ENCODE measurements at places on chromosomes 11 and 22.
A peak's percentile ranks its signal among the peaks of the same experiment; 100 is the strongest.

DNA sequence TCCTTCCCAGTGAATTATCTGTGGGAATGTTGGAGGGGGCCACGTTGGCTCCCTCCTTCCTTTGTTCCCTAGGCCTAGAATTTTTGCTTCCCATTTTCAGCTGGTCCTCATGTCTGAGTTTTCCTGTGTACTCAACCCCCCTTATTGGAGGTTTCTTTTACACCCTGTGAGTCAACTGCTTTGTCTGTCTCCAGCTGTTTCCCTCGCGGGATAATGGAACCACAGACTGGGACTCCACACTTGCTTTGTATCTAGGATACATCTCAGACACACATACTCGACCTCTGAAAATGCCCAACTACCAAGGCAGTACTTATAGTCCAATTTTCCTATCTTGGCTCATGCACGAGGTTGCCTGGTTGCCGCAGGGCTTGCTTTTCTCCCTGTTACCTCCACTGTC lies 352.7 kb upstream of the MPPED2 start:
- H3K36me3 ChIP-seq = no peaks in the 10 kb centered on the region
- DNase-seq = no peak
- H3K4me3 ChIP-seq = no peak overlapping the region
- H3K27me3 ChIP-seq = no peaks in the 10 kb centered on the region

DNA sequence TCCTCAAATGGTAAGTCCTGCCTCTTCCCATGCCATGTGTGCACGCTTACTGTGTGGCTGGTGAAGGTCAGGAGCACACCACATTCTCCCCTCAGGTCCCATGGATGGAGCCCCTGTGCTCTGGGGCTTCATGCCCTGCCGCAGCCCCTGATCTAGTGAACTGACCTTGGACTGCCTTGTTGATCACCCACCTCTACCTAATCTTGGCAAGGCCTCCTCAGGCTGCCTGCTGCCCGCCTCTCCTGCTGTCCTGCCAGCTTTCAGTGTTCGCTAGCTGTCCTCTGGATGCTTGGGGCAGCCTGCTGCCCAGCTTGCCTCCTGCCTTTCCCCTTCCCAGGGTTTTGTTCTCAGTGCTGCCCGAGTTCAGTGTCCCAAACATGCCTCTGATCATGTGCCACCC lies 38.1 kb downstream of the CABIN1 start:
- H3K27ac ChIP-seq = no peak overlapping the region
- H3K4me3 ChIP-seq = no peak overlapping the region
- H3K36me3 ChIP-seq = peaks cover 53% of the 10 kb centered on the region

DNA sequence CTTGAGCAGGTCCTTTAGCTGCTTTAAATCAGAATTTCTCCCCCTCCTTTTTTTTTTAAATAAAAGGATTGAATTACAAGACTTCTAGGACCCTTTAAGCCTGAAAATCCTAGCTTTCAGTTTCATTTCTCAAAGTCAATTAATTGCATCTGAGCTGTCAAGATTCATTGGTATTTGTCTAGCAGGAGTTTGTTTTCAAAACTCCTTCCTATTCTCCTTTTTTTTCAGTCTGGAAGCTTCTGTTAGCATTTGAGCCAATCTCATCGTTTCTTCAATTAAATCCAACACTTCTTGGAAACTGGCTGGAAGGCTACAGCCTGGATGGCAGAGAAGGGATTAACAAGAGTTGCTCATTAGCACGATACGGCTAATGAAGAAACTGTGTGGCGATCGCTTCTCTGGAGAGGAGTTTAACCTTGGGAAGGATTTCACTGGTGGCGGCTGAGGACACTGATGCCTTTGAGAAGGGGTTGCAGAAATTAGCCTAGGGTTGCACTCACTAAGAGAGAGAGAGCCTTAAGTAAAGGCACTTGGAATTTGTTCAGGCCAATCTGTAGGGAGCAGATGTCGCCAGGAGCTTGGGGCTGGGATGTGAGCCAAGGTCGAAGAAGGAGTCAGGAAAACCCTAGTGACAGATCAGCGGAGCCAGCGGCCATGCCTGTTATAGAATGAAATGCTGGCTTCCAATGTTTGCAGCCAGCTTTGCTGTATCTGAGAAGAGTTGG lies 43.8 kb upstream of the API5 start:
- peaks cover 2% of the 10 kb centered on the region for H3K27me3 ChIP-seq
- H3K36me3 ChIP-seq = no peaks in the 10 kb centered on the region
- H3K4me1 ChIP-seq = no peaks in the 10 kb centered on the region
- no peak overlapping the region for H3K27ac ChIP-seq

DNA sequence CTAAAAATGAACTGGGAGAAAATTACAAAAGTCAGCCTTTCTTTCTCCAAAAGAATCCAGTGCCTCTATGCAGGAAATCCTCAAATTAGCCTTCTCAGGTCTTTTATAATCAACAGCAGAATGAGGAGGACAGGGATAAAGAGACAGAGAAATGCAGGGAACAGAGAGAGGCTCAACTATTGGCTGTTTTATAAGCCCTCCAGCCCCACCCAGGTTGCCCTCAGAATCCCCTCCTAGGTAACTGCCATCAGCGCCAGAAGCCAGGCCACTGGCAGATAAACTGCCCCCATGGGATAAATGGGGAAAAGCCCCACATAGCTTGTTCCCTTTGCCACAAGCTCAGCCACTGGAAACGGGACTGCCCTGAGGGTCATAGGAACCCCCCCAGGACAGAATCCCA lies 10.9 kb upstream of the HMOX1 start:
- 0 out of 2 replicates have a peak, but pooled peaks cover 4% of the 10 kb centered on the region for H3K27me3 ChIP-seq
- no peak for DNase-seq
- no peaks in the 10 kb centered on the region for H3K36me3 ChIP-seq
- H3K27ac ChIP-seq = peak overlapping the region; percentile 91
- H3K4me3 ChIP-seq = no peak overlapping the region
- H3K4me1 ChIP-seq = peaks cover 52% of the 10 kb centered on the region

- H3K36me3 ChIP-seq = no peaks in the 10 kb centered on the region
- peaks cover 25% of the 10 kb centered on the region for H3K4me1 ChIP-seq
- peaks cover 7% of the 10 kb centered on the region for H3K27me3 ChIP-seq
- H3K27ac ChIP-seq = peak overlapping the region; percentile 87
- peak overlapping the region; percentile 63 for H3K4me3 ChIP-seq
Observed at GRCh38 chr22:39493759-39494158, 8.3 kb upstream of the MIEF1 start.

- peak overlapping the region; percentile 30 for H3K4me3 ChIP-seq
- peak overlapping the region; percentile 79 for H3K27ac ChIP-seq
- DNase-seq = peak; percentile 78
- H3K4me1 ChIP-seq = peaks cover 42% of the 10 kb centered on the region
Observed at GRCh38 chr11:119361056-119361787, 14.7 kb upstream of the MFRP start.

DNA sequence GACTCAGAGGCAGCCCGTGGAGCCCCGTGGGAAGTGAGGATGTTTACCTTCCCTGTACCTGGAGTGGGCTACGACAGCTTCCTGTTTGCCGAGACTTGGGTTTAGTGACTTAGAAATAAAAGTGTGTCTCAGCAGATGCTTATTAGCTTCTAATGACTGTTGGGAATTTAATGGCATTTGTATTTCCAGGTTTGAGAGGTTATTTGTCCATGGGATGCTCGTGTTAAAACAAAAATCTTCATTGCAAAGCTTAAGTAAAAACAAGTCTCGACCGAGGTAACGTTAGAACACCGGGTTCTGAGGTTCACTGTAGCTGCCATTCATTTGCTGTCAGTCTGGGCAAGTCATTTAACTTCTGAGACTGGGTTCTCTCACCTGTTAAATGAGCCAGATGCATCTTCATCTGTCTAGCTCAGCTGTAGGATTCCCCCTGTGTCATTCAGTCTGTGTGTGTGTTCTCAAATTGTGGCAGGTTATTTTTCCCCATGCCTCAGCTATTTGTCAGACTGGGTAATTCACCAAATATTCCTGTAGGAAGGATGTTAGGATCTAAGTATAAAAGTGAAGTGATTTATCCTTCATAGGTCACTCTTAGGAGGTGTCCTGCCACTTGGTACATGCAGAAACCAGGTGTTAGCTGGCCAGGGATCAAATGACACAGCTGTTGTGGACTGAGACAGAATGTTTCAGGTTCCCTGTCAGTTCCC lies 791 bp downstream of the EI24 start:
- peaks cover 11% of the 10 kb centered on the region for H3K36me3 ChIP-seq
- peaks cover 2% of the 10 kb centered on the region for H3K27me3 ChIP-seq
- H3K4me3 ChIP-seq = peak overlapping the region; percentile 94
- peak overlapping the region; percentile 85 for H3K27ac ChIP-seq
- peaks cover 21% of the 10 kb centered on the region for H3K4me1 ChIP-seq

GRCh38 chr11:1450949-1451710 lies 35.4 kb downstream of the MOB2 start:
- DNase-seq = no peak
- H3K4me3 ChIP-seq = no peak overlapping the region
- no peaks in the 10 kb centered on the region for H3K4me1 ChIP-seq
- no peak overlapping the region for H3K27ac ChIP-seq
- H3K36me3 ChIP-seq = no peaks in the 10 kb centered on the region

GRCh38 chr22:46425016-46425415 lies 89.5 kb downstream of the TRMU start:
- peaks cover 10% of the 10 kb centered on the region for H3K27me3 ChIP-seq
- H3K4me1 ChIP-seq = peaks cover 10% of the 10 kb centered on the region
- H3K27ac ChIP-seq = no peak overlapping the region
- peak; percentile 73 for DNase-seq

DNA sequence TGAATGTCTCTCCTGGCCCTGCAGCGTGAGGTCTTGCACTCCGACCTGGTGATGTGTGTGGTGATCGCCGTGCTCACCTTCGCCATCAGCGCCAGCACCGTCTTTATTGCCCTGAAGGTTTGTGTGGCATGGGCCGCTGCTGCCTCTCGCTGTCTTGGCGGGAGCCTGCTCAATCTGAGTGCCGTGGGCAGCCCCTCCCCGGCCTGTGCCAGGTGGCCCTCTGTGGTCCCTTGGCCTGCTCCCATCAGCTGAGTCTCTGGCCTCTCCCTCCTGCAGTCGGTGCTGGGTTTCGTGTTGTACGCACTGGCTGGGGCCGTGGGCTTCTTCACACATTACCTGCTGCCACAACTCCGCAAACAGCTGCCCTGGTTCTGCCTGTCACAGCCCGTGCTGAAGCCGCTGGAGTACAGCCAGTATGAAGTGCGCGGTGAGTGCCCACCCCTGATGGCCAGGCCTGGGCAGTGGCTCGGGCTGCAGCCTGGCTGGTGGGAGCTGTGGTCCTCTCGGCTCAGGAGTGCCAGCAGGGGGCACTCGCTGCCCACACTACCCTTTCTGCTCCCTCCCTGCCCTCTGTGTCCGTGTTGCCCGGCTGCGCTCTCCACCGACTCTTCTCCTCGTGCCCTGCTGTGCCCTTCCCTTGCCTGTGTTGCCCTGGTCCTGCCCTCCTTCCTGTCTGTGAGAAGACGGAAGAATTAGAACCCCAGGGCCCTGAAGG lies 10.2 kb downstream of the PCNX3 start:
- peaks cover 4% of the 10 kb centered on the region for H3K36me3 ChIP-seq
- no peak overlapping the region for H3K4me3 ChIP-seq
- H3K27ac ChIP-seq = peak overlapping the region; percentile 27
- no peaks in the 10 kb centered on the region for H3K27me3 ChIP-seq

DNA sequence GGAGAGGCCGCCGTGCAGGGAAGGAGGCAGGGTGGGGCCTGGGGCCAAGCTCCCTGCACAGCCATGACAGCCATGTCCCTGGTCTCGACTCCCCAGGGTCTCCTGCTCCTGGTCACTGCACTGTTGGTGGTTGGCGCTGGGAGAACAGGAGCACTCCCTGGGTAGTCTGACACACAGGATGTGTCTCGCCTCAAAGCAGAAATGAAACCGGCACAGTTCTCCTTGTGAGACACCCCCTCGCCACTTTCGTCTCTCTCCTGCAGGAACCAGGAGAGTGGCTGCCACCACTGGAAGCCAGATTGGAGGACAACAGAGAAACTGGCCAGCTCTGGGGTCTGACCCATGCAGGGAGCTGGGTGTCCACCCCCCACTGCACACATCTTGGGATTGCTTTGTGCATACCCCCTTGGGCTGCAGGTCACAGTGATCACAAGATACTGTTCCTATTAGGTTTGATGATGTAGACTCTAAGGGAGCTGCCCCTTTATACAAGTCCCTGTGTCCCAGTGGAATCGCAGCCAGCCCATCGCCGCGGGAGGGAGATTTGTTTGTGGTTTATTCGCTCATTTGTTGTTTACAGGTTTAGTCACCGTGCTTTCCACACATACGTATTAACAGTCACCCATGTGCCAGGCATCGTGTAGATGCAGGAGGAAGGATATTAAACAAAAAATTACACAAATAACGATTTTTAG lies 27.0 kb upstream of the YWHAH start:
- H3K27ac ChIP-seq = no peak overlapping the region
- H3K4me3 ChIP-seq = no peak overlapping the region
- H3K36me3 ChIP-seq = no peaks in the 10 kb centered on the region
- H3K27me3 ChIP-seq = no peaks in the 10 kb centered on the region

- H3K27me3 ChIP-seq = peaks cover 9% of the 10 kb centered on the region
- no peaks in the 10 kb centered on the region for H3K36me3 ChIP-seq
- peak overlapping the region; percentile 55 for H3K4me3 ChIP-seq
Observed at GRCh38 chr22:19576460-19577421, 52.5 kb upstream of the CLDN5 start.

GRCh38 chr11:128891913-128892398 lies 800 bp downstream of the KCNJ5 start:
- no peaks in the 10 kb centered on the region for H3K36me3 ChIP-seq
- no peak for DNase-seq
- no peak overlapping the region for H3K27ac ChIP-seq
- peaks cover 25% of the 10 kb centered on the region for H3K27me3 ChIP-seq
- no peak overlapping the region for H3K4me3 ChIP-seq
- H3K4me1 ChIP-seq = peaks cover 6% of the 10 kb centered on the region

- H3K27ac ChIP-seq = no peak overlapping the region
- no peak overlapping the region for H3K4me3 ChIP-seq
- H3K27me3 ChIP-seq = peaks cover 7% of the 10 kb centered on the region
- DNase-seq = no peak
- H3K36me3 ChIP-seq = peaks cover 5% of the 10 kb centered on the region
Observed at GRCh38 chr22:31005535-31005934, 36.5 kb downstream of the TUG1 start.

DNA sequence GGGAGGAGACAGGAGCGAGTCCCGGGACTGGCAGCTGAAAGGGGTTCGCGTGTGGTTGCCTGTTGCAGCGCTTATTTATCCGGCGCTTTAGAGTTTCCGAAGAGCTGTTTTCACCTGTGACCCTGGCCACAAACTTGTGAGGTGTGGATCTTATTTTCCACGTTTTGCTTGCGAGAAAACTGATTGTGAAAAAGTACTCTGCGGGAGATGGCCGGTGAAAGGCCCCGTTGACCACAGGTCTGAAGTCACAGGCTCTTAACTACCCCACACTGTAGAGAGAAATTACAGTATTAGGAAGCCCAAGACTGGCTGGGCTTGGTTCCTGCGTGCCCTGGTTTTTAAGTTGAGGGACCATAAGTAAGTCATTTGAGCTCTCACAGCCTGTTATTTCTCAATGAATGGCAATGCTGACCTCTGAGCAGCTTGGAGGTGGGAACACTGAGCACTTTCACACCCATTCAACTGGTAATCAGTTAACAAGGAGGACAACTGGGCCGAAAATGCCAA lies 379 bp upstream of the RAB38 start:
- no peak for DNase-seq
- no peak overlapping the region for H3K27ac ChIP-seq
- H3K27me3 ChIP-seq = no peaks in the 10 kb centered on the region
